Kidney (tissue), 22 donors: ENCODE measurements at places on chromosomes 7 and 10. TPM values are rescaled to one million over a fixed set of nuclear protein-coding genes. Genes with fewer than 3 reads are reported as not detected.
A peak's percentile ranks its signal among the peaks of the same experiment; 100 is the strongest.

GPR26 gene
- total RNA-seq = not detected

- DNase-seq = peak; percentile 88
Observed at GRCh38 chr10:97713826-97714400, 383 bp downstream of the MARVELD1 start.

- DNase-seq = no peak
Observed at GRCh38 chr10:77679217-77679616, 41.6 kb upstream of the KCNMA1 start.

- DNase-seq = no peak
Observed at GRCh38 chr10:102358712-102359382, 36.7 kb upstream of the NFKB2 start.

DNA sequence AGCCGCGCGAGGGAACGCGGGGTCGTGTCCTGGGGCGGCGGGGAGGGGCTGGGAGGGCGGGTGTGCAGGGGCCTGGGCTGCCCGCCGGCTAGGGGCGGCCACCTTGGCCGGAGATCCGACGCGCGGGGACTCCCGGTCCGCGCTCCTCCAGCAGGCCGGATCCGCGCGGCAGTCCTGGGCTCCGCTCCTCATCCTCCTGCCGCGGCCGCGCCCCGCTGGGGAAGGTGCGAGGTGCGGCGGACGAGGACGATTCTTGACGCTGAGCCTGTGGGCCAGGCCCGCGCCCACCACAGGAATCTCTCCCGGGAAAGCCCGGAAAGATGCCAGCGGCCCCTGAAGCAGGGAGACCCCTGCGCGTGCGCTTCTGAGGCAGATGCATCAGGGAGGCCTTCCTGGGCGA lies 6.6 kb upstream of the OGDHL start:
- peak; percentile 1 for DNase-seq

DNA sequence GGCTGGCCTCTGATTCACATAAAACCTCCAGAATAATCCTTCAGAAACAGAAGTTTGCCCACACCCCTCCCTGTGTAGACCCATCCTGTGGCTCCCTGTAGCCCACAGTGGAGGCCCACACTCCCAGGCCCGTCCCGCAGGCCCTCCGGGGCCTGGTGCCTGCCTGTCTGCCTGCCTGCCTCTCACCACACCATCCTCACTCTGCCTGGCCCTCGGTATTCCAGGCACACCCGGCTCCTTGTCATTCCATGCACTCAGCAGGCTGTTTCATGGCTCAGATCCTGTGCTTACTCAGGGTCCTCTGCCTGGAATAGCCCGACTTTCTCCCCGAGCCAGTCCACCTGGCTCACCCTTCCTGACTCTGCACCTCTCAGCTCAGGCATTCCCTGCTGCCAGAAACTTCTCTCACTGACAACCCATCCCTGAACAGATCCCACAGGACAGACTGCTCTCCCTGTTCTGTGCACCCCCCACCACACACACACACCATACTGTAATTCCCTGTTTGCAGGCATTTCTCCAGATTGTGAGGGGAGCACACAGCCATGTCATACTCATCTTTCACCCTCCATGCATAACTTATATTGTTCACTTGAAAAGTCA lies 498.0 kb upstream of the ZMIZ1 start:
- no peak for DNase-seq

DNA sequence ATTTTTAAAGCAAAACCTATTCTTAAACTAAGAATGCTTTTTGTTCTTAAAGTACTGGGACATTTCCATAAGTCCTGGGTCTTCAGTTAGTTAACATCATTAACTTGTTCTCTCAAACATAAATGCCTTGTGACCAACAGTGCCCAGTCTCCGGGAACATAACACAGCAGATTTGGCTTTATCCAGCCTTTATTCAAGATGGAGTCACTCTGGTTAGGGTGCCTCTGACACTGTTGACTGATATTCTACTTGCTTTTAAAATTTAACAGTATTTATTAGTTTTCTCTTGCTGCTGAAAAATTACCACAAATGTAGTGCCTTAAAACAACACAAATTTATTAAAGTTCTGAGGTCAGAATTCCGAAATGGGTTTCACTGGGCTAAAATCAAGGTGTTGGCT lies 44.1 kb downstream of the AVL9 start:
- DNase-seq = no peak
